ENCODE measurements at places on chromosomes 12 and 14.

GRCh38 chr14:90691627-90692026, 124.6 kb downstream of the TTC7B start:
- DNase-seq = no peak
- H3K36me3 ChIP-seq = no peaks in the 10 kb centered on the region
- H3K4me3 ChIP-seq = no peak overlapping the region
- no peak overlapping the region for H3K27ac ChIP-seq

- no peak for DNase-seq
- H3K27me3 ChIP-seq = no peaks in the 10 kb centered on the region
- H3K4me3 ChIP-seq = no peak overlapping the region
- H3K4me1 ChIP-seq = no peaks in the 10 kb centered on the region
- no peak overlapping the region for H3K27ac ChIP-seq
These were observed 20.4 kb downstream of the VWF start for GRCh38 chr12:6104027-6104426.

DNA sequence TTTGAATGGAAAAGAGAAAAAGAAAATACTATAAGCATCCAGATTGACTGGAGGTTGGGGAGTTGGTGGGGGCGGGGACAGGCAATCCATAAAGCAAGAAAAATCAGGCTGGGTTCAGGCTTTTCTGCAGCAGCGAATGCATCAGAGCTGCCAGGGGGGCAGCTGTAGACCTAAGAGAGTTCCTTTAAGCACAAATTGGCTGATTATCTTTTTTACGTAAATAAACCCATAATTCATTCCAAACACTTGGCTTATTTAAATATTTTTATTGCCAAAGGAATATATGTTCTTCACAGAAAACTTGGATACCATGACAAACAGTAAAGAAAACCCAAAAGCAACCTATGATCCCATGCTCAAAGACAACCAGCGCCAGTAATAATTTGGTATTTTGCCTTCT, 10.2 kb downstream of the BDKRB2 start:
- H3K36me3 ChIP-seq = no peaks in the 10 kb centered on the region
- H3K4me1 ChIP-seq = no peaks in the 10 kb centered on the region
- DNase-seq = no peak
- no peaks in the 10 kb centered on the region for H3K27me3 ChIP-seq
- no peak overlapping the region for H3K27ac ChIP-seq
- H3K4me3 ChIP-seq = no peak overlapping the region

- no peaks in the 10 kb centered on the region for H3K36me3 ChIP-seq
- no peak overlapping the region for H3K4me3 ChIP-seq
- H3K27me3 ChIP-seq = no peaks in the 10 kb centered on the region
- no peaks in the 10 kb centered on the region for H3K4me1 ChIP-seq
These were observed 199.3 kb downstream of the ALG10B start for GRCh38 chr12:38515912-38516311.

DNA sequence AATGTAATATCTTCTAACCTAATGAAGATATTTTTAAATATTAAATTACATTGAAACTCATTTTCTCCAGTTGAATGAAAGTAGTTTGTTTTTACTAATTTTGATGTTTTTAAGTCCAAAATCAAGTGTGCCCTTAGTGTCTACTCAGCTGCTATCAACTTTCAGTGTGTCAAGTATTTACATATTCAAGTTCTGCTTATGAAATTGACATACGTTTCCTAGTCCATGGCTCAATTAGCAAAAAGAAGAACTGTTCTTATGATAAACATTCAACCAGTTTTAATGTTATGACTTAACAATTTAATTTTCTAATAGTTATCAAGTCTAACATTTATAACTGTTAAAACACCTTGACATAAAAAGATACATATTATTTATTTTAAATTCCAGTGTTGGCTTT, 137.1 kb downstream of the DUSP6 start:
- H3K27me3 ChIP-seq = peaks cover 3% of the 10 kb centered on the region
- peaks cover 8% of the 10 kb centered on the region for H3K4me1 ChIP-seq
- DNase-seq = no peak
- H3K4me3 ChIP-seq = no peak overlapping the region
